Daoy (cell line): ENCODE measurements at places on chromosomes 2 and 18. TPM values are rescaled to one million over a fixed set of nuclear protein-coding genes. Genes with fewer than 3 reads are reported as not detected.

Gene SAG
- not detected in 2 replicates for total RNA-seq

DNA sequence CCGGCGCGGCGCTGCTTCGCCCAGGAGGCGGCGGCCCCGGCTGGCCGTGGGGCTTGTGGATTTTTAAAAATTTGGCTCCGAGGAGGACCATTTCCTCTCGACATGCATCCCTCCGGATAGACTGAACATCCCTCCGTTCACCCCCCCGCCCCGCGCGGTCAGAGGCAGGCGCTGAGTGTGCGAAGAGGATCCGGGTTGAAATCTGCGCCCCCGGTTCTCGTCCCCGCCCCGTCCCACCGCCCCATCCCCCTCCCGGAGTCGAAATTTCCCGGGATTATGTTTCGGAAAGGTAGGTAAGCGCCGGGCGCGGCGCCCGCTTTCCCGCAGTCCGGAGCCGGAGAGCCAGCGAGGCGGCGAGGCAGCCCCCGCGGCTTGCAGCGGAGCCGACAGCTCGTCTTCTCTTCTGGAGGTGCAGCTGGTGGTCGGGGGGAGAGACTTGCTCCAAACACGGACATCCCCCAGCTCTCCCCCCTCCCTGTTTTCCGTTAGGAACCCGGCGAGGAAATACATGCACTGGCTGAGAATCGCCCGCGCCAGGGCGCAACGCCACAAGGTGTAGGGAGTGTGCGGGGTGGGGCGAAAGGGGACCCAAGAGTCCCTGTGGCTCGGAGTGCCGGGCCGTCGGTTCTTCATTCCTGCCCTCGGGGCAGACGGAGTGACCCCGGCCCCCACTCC lies at the start of gene PRKCE:
Gene PRKCE (plus strand): TSS at position 261 of the 675 bp plus-strand sequence.
- peak; percentile 69 for DNase-seq

- no peak for DNase-seq
These were observed 125.9 kb upstream of the CTDP1 start for GRCh38 chr18:79553696-79554095.

Gene ALPP
- total RNA-seq, result 0.03 TPM in 1 of 2 replicates, not detected in the other

Gene HOXD1
- total RNA-seq, result 1.3 and 3.0 TPM in 2 replicates

DNA sequence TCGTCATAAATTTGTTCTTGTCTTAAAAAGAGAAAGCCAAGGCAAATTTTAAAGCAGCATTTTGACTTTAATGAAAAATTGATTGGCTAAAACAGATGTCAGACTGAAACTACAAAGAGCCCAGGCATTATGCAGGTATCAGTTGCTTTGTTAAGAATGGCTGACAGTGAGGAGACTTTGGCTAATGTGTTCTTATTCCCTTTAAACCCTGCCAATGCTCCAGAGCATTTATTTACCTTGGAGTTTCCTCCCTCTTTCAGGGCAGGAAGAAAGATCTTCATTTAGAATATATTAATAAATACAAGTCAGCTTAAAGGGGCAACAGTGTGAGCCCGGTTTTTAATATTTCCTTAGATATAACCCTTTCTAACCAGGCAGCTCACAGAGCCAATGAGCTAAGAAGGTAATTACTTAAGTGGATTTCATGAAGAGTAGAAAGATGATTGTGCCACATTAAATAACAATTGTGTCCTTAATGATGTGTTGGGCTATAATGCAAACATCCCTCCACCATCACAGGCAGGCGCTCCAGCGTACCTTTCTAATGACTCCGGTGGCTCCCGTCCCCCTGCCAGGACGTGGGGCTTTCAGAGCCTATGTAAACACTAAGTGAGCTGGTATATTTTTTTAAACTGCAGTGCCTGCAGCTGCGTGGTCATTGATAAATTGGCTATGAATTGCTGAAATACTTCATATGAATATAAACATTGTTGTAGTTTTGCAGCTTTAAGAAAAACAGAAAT lies 349.4 kb upstream of the POU3F3 start:
- no peak for DNase-seq

Gene ZNF804A
- 0.27 and 1.5 TPM in 2 replicates for total RNA-seq

Gene POTEI
- total RNA-seq, result 0.06 and 0.40 TPM in 2 replicates

DNA sequence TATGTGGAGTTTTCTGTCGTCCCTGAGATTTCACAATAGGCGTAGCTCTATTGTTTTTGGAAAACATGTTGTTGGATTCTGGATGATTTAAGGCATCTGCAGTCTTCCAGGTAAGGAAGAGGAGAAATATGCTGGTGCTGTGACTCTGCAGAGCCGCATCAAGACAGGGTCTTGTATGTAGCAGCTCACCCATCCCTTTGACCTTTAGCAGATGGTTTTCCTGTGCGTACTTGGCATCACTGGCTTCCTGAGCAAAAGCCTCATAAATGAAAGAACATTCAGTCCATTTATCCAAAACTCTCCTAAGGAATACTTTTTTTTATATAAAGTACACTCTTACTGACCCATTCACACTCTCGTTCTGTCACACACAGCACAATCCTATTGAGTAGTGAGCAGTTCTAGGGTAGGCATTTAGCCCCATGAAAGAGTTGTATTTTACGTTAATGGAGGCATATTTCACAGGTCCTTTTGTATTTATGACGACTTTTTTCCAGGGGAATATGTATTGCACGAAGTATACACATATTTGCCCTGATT lies 443.9 kb downstream of the STK39 start:
- DNase-seq, result no peak

Gene C2orf15
- 0.11 TPM in 1 of 2 replicates, not detected in the other for total RNA-seq

DNA sequence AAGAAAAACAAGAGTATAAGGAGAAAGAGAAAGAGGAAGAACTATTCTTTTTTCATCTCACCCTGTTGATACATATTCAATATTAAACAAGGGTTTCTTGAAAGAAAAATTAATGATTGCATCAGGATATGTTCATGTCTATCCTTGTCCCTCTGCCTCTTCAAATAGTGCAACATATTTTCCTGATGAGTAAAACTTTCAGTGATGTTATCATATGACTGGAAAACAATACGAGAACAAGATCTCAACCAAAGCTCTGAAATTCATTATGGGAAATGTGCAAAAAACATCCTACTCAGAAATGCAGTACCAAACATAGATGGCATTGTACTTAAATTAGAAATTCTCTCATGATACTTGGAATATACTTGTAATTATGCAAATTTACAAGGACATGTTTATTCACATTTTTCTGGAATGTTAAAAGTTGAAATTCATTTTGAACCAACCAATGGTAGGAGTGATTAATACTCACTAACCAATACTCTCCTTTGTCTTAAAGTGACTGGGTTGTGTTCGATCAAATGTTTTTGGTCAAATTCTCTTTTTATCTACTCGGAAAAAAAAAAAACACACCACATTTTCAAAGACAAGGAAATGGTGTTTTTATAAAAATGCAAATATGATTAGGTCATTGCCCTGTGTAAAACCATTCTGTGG lies 148.9 kb upstream of the GULP1 start:
- DNase-seq, result no peak

- peak; percentile 82 for DNase-seq
These were observed 104.8 kb downstream of the PLCL1 start for GRCh38 chr2:197908990-197909776.

DNA sequence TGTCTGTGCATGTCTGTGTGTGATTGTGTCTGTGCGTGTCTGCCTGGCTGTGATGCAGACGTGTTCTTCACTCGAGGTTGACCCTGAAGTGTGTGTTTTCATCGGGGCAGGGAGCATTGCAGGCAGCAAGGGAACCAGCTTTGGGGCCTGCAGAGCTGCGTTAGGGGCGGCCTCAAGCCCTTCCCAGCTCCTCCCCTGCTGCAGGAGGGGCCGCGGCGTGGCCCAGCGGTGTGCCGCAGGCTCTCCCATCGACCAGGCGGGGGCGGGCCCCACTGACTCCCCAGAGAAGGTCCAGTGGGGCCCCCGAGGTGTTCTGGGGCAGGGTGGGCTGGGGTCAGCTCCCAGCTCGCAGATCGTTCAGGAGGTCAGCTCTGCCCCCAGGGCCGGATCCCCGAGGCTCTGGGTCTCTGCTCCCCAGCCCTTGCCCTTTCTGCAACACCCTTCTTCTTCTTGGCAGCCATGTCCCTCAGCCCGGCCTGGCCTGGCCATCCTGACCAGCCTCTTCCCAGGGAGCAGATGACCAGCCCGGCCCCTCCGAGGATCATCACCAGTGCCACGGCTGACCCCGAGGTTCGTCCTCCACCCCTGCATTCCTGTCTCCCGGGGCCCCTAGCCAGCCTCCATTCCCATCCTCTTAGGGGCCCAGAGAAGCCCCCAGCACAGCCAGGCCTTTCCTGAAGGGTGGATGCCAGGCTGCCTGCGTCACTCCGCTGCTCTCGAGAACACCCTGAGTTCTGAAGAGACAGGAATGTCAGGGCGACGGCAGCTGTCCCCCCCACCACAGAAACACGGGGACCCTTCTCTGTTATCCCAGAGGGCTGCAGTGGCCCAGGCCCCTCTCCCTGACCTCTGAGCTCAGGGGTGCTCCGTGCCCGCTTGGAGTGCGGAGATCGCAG lies 11.1 kb upstream of the KLHL30 start:
- peak; percentile 59 for DNase-seq

Gene DSG1
- not detected in 2 replicates for total RNA-seq

Gene CCDC141
- total RNA-seq, result not detected in 2 replicates

DNA sequence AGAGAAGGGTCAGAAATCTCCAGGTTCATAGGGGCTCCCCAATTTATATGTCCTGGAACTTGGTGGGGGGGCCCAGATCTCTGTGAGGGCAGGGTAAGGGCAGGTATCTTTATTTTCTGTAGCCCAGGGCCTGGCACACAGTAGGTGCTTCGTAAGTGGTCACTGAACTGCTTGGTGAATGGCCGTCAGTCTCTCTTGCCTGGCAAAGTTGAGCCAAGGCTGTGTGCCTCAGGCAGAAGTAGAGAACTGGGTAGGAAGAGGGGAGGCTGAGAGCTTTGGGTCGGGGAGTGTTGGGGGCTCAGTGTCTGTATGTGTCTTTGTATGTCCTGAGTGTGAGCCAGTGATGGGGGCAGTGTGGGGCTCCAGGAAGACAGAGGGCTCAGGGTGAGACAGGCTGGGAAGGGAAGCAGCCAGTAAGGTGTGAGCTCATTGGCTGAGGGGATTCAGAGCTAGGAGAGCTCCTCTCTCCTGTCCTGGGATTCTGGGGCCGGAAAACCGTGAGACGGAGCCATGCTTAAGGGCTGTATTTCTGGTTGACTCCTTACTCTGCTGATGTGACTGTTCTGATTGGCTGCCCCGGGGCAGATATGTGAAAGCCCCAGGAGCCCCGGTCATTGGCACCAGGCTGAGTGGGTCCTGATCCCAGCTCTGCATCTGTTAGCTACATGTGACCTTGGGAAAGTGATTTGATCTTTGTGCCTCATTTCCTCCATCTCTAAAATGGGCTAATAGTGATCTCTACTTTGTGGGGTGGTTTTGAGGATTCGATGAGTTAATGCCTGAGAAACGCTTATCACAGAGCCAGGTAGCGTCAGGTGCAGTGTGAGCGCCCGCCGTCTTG lies 30.3 kb downstream of the STEAP3 start:
- no peak for DNase-seq

GRCh38 chr2:182652326-182652725 lies 63.7 kb upstream of the DNAJC10 start:
- DNase-seq, result no peak

Gene MAPRE3
- 4.6 and 6.6 TPM in 2 replicates for total RNA-seq

GRCh38 chr2:65045651-65046050 lies 10.6 kb upstream of the CEP68 start:
- peak; percentile 62 for DNase-seq

Gene NTSR2
- not detected in 2 replicates for total RNA-seq

Gene DGUOK
- 52.2 and 63.4 TPM in 2 replicates for total RNA-seq

- no peak for DNase-seq
These were observed 34.9 kb upstream of the GPC1 start for GRCh38 chr2:240400371-240401161.

- DNase-seq, result peak; percentile 44
These were observed 41.4 kb downstream of the DDX18 start for GRCh38 chr2:117855886-117856285.

Gene WNT10A
- total RNA-seq, result 0.11 and 0.12 TPM in 2 replicates

GRCh38 chr2:189268763-189269162 lies 89.2 kb upstream of the COL5A2 start:
- no peak for DNase-seq

Gene OTOS
- 0.34 TPM in 1 of 2 replicates, not detected in the other for total RNA-seq

DNA sequence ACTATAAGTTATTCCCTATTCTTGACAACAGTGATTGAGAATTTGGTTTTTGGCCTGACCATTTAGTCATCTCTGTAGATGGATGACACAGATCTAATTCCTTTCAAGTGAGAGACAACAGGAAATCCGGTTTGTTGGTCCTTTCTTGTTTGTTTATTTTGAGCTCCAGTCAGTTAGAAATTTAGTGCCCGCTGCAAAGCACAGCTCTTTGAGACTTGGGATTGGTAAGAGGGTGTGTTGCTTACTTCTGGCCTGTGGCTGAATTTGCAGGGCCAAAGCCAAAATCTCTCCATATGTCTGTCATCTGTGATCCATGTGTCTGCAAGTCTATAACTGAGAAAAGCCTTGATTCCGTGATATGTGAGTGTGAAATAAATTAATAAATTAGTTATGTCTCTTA lies 74.3 kb downstream of the BIN1 start:
- DNase-seq, result no peak
